ENCODE measurements at places on chromosomes 3 and 15.

DNA sequence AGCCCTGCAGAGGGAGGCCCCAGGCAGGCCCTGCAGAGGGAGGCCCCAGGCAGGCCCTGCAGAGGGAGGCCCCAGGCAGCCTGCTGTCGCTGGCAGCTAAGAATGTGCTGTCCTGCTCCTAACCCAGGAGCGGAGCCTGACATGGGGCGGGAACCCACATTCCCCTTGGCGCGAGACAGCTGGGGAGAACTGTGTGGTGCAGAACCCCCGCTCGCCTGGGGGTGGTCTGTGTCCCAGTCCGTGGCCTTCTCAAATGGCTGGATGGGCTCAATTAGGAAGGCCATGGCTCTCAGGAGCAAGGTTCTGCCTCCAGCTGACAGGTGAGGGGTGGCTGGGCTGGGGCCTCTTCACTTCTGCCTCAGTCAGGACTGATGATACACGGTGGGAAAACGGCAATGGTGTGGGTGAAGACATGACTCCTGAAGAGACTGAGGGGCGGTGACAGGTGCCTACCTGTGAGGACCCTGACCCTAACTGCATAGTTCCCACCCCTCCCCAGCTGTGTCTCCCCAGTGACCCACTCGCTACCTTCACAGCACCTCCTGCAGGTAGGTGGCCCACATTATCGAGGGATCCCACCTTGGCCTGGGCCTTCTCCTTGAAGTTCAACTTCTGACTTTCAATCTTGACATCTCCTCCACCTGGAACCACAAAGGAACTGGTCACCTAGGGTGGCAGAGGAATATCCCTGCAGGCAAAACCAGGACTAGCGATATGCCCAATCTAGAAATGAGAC lies 52.0 kb downstream of the DHX30 start:
- no peak for DNase-seq

DNA sequence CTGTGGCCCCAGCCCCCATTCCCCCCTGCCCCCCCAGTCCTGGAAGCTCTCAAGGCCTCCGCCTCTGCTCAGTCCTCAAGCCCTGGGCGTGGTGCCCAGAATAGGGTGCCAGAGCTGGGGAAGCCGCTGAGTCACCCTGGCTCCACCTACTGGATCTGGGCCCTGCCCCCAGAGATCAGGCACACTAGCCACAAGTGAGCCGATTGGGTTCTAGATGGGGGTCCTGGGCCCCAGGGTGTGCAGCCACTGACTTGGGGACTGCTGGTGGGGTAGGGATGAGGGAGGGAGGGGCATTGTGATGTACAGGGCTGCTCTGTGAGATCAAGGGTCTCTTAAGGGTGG lies 5.7 kb downstream of the EIF4G1 start:
- no peak for DNase-seq

DNA sequence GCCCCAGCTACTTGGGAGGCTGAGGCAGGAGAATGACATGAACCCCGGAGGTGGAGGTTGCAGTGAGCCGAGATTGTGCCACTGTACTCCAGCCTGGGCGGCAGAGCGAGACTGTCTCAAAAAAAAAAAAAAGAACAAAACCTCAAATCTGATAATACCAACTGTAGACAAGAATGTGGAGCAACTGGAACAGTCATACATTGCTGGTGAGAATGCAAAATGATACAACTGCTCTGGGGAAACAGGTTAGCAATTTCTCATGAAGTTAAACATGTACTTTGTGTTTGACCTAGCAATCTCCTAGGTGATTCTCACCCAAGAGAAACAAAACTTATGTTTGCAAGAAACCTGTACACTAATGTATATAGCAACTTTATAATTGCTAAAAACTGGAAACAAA lies 4.4 kb upstream of the VHL start:
- no peak for DNase-seq

- DNase-seq = no peak
Observed at GRCh38 chr15:51390966-51391422, 49.5 kb downstream of the GLDN start.

DNA sequence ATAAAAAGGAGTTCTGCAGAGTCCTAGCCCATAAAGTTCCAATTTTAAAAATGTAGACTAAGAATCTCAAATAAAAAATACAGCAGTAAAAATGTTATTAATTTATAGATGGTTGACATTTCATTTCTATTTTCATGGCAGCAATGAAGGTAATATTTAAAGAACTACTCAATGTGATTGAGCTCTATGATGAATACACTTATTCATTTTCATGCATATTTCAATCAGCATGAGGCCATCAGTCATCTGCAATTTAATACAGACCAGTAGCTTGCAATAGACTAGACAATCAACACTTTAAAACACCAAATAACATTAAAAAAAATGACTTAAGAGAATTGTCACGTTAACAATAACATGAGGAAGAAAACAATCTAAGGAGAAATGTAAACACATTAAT lies 1295.8 kb upstream of the ALCAM start:
- DNase-seq = no peak

DNA sequence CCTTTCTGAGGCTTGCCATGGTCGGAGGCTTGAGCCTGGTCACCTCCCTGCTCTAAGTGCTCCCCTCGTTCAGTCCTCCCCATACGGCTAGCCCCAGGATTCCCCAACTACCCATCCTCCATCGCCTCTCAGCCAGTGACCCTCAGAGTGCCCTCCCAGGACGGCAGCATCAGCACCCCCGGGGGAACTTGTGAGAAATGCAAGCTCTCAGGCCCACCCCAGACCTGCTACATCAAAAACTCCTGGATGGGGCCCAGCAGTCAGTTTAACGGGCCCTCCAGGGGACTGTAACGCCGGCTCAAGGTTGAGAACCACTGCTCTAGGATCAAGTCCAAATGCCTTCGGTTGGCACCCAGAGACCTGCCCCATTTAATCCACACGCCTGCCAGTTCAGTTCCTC lies 6.9 kb downstream of the ADAMTS17 start:
- DNase-seq = no peak

DNA sequence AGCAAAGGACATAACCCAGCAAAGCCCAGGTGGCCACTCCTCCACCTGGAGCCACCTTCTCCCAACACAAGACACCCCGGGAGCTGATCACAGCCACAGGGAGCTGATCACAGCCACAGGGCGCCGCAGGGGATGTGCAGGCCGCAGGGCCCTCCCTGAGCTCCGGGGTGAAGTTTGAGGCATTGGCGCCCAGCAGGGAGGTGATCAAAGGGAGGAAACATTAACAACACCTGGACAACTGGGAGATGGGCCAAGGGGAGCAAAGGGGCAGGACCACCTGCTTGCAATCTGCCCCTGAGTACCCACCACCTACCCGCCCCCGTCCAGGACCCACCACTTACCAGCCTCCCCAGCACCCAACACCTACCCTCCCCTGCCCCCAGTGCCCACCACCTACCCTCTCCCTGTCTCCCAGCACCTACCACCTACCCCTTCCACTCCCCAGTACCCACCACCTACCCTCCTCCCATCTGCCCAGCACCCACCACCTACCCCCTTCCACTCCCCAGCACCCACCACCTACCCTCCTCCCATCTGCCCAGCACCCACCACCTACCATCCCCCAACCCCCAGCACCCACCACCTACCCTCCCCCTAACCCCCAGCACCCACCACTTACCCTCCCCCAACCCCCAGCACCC lies 2.4 kb downstream of the UROC1 start:
- DNase-seq = no peak

- DNase-seq = no peak
Observed at GRCh38 chr3:33911525-33912322, 113.3 kb downstream of the PDCD6IP start.

Measured in stimulated activated CD4-positive, alpha-beta T cell treated with anti-CD3 and anti-CD28 coated beads, Interleukin-12 subunit alpha, Interleukin-12 subunit beta, amount 100 ng/mL, for 48 hours (primary cell).